Activated T-helper 1 cell treated with anti-CD3 and anti-CD28 coated beads, Interleukin-12 subunit alpha, Interleukin-12 subunit beta, Interleukin-2, Interleukin-4 antibody, amounts not matched to agents 30 ng/mL and 10 ng/mL and 1 ng/mL, durations not matched to agents 14 hours and 24 hours and 36 hours (primary cell): ENCODE measurements at places on chromosomes 13 and 19.

- H3K4me1 ChIP-seq, result peaks cover 38% of the 10 kb centered on the region
- no peaks in the 10 kb centered on the region for H3K36me3 ChIP-seq
- no peak overlapping the region for H3K4me3 ChIP-seq
- peaks cover 5% of the 10 kb centered on the region for H3K27me3 ChIP-seq
- no peak for DNase-seq
These were observed 108.2 kb downstream of the SHISA2 start for GRCh38 chr13:25943658-25944057.

- no peaks in the 10 kb centered on the region for H3K4me1 ChIP-seq
- H3K27ac ChIP-seq, result no peak overlapping the region
- H3K36me3 ChIP-seq, result no peaks in the 10 kb centered on the region
- H3K27me3 ChIP-seq, result peaks cover 9% of the 10 kb centered on the region
- H3K4me3 ChIP-seq, result no peak overlapping the region
These were observed 43.8 kb downstream of the ING1 start for GRCh38 chr13:110757296-110757695.

DNA sequence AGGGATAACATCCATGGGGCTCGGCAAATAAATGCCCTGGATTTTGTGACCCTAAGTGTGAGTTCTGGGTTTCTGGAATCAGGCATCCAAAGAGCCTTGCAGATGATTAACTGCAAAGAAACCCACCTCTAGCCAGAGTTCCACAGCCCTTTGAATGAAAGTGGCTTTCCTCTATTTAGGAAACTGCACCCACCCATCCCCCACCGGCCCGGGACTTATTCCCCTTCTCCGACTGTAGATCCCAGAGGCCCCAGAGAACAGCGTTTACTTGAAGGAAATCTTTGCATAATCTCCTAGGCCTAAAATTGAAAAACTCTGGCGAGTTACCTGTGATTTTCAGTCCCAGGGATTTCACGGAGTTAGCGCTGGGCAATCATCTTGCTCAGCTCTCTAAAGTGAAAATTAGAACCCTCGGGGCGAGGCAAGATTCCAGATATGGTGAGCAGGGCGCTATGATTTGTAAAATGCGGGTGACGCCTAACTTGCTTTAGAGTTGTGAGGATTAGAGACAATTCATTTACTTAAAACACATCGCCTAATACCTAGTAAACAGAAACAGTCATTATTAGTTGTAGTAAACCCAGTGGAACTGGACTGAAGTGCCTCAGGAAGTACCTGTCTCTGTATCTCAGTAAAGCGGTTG is 9.4 kb downstream of the URAD start:
- no peaks in the 10 kb centered on the region for H3K36me3 ChIP-seq
- no peak overlapping the region for H3K4me3 ChIP-seq
- H3K27me3 ChIP-seq, result peaks cover 68% of the 10 kb centered on the region

DNA sequence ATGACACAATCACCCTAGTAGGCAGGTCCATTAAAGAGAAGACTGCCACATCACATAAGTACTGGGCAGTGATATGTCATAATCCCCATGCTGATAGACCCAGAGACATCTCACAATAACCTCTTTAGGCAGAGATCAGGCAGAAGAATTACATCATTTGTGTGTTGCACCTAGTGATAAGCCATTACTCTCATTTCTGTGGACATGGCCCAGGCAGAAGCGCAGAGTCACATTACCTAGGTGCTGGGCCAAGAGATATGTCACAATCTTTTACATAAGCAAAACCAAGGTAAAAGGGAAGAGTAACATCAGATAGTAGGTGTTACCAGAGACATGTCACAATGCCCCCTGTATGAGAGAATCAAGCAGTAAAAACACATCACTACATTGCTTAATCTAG is 71.9 kb downstream of the ZNF726 start:
- DNase-seq, result no peak
- no peak overlapping the region for H3K27ac ChIP-seq
- H3K4me3 ChIP-seq, result no peak overlapping the region
- H3K4me1 ChIP-seq, result no peaks in the 10 kb centered on the region
- no peaks in the 10 kb centered on the region for H3K36me3 ChIP-seq

DNA sequence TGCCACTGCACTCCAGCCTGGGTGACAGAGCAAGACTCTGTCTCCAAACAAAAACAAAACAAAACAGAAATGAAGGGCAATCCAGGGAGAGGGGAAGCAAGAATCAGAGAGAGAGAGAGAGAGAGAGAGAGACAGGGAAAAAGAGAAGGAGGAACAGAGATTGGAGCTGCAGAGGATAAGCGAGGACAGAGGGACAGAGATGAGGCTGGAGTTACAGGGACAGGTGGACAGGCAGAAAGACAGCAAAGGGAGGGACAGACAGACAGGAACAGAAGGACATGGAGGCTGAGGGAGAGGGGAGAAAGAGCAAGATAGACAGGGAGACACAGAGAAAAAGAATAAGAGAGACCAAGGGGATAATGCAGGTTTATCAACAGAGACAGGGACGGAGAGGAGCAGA is 1.3 kb upstream of the CRX start:
- H3K27ac ChIP-seq, result no peak overlapping the region
- H3K4me3 ChIP-seq, result no peak overlapping the region
- H3K4me1 ChIP-seq, result no peaks in the 10 kb centered on the region
- H3K36me3 ChIP-seq, result no peaks in the 10 kb centered on the region

DNA sequence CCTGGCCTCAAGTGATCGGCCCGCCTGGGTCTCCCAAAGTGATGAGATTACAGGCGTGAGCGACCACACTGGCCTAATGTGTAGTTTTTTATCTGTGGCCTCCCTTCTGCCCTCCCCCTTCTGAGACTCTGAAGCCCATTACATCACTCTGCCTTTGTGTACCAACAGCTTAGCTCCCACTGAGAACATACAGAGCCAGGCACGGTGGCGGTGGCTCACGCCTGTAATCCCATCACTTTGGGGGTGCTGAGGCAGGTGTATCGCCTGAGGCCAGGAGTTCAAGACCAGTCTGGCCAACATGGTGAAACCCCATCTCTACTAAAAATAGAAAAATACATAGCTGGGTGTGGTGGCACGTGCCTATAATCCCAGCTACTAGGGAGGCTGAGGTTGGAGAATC is 12.6 kb downstream of the NCR1 start:
- no peak overlapping the region for H3K27ac ChIP-seq
- H3K36me3 ChIP-seq, result no peaks in the 10 kb centered on the region
- no peaks in the 10 kb centered on the region for H3K27me3 ChIP-seq
- no peak overlapping the region for H3K4me3 ChIP-seq
- no peak for DNase-seq

DNA sequence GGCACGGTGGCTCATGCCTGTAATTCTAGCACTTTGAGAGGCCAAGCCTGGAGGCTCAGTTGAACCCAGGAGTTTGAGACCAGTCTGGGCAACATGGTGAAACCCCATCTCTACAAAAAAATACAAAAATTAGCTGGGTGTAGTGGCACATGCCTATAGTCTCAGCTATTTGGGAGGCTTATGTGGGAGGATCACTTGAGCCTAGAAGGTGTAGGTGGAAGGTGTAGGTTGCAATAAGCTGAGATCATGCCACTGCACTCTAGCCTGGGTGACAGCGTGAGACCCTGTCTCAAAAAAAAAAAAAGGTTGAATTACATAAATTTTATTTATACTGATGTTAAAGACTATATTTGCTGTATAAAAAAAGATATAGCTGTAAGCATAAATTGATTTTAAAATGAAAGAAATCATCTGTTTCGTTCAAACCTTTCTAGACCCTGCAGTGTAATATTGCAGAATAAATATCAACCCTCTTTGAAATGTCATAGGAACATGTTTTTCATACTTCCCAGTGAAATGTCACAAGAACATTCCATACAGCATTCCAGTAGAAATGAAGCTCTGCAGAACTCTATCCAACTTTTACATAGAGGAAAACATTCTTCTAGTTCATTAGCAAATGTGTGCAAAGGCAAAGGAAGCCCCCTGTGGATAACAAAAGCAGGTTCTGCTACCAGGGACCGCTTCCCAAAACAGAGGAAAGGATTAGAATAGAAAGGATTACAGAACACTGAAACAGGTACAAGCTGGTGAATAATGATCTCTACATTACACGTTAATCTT is 76.0 kb downstream of the CAB39L start:
- no peak overlapping the region for H3K27ac ChIP-seq
- no peak overlapping the region for H3K4me3 ChIP-seq
- no peaks in the 10 kb centered on the region for H3K27me3 ChIP-seq

DNA sequence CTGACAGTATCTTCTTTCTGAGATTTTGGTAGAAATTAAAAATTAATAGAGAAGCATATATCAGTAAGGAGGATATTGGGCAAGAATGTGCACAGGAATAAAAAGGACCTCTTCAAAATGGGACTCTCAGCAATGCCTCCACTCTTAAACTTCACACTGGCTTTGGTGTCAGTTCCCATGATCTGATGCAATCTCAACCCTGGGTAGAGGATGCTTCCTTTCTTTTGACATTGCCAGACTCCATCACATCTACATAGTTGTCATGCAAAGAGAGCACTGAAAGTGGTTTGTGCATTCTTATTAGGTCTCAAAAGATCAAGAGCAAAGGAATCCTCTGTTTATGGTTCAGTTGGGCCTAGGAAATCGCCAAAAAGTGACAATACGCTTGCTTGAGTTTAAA is 26.3 kb downstream of the STARD13 start:
- H3K36me3 ChIP-seq, result no peaks in the 10 kb centered on the region
- H3K27ac ChIP-seq, result no peak overlapping the region
- no peak overlapping the region for H3K4me3 ChIP-seq
- H3K27me3 ChIP-seq, result peaks cover 2% of the 10 kb centered on the region

GRCh38 chr19:3838661-3839060 is 30.2 kb downstream of the ZFR2 start:
- no peaks in the 10 kb centered on the region for H3K27me3 ChIP-seq
- H3K4me3 ChIP-seq, result no peak overlapping the region
- H3K4me1 ChIP-seq, result no peaks in the 10 kb centered on the region
- H3K36me3 ChIP-seq, result no peaks in the 10 kb centered on the region

DNA sequence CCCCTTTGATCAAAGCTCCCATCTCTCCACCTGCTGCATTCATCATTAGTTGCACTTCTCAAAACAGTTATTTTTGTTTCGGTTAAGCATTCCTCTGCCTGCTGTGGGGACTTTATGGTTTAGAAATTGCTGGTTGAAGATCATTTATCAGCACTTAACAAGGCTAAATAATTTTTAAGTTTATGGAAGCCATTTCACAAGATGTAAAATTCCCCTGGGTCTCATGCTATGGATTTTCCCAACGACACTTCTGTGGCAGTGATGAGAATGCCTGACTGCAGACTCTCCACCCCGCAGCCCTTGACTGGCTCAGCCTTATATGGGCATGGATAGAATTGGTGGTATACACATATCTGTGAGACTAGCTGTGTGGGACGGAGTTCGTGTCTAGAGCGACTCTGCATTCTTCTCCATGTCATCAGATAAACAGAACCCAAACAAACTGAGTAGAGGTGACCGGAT is 52.8 kb downstream of the COL4A2 start:
- no peak overlapping the region for H3K27ac ChIP-seq
- H3K27me3 ChIP-seq, result peaks cover 7% of the 10 kb centered on the region
- no peak for DNase-seq
- no peaks in the 10 kb centered on the region for H3K36me3 ChIP-seq

DNA sequence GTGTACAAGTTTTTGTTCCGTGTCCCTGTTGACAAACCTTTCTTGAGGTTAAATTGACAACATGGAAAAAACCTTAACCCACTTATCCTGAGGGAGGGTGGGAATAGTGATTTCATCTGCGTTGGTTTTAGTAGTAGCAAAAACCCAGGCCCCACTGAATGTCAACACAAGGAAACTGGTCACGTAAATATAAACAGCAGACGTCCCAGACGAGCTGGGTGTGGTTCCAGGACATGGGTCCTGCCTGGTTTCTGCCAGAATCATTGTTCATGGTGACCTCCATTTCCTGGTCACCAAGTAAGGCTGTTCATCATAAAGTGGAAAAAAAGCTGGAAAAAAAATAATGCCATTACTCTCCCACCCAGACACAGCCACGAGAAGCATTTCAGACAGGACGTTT is 16.9 kb upstream of the F2RL3 start:
- no peak overlapping the region for H3K4me3 ChIP-seq
- DNase-seq, result no peak
- no peak overlapping the region for H3K27ac ChIP-seq

GRCh38 chr13:97460853-97461252 is 26.9 kb downstream of the RAP2A start:
- H3K36me3 ChIP-seq, result peaks cover 4% of the 10 kb centered on the region
- DNase-seq, result no peak
- H3K4me3 ChIP-seq, result no peak overlapping the region
- peaks cover 32% of the 10 kb centered on the region for H3K4me1 ChIP-seq
- peak overlapping the region; percentile 25 for H3K27ac ChIP-seq
- H3K27me3 ChIP-seq, result no peaks in the 10 kb centered on the region

- DNase-seq, result no peak
- H3K4me1 ChIP-seq, result no peaks in the 10 kb centered on the region
- H3K27ac ChIP-seq, result no peak overlapping the region
- H3K36me3 ChIP-seq, result no peaks in the 10 kb centered on the region
These were observed 117.6 kb upstream of the SPRY2 start for GRCh38 chr13:80458543-80458942.

GRCh38 chr19:7933828-7934725 is 8.1 kb upstream of the CTXN1 start:
- no peaks in the 10 kb centered on the region for H3K27me3 ChIP-seq
- H3K36me3 ChIP-seq, result peaks cover 13% of the 10 kb centered on the region
- peaks cover 6% of the 10 kb centered on the region for H3K4me1 ChIP-seq
- DNase-seq, result no peak
- H3K4me3 ChIP-seq, result no peak overlapping the region
- H3K27ac ChIP-seq, result no peak overlapping the region

DNA sequence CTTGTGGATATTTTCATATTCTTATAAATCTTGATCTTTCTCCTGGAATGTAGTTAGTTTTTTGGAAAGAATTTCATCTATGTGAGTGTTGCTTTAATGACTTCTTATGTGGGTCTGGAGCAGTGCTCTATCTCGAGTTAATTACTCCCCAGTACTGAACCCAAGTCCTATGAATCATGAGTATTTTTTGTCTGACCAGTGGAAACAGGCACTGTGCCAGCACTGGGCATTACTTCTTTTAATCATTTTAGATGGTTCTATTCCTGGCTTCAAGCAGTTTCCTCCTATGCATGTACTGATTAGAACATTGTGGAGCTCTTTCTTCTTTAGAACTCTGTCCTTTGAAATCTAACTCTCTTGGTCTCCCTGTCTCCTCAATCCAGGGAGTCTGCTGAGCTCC is 466.3 kb downstream of the PCDH17 start:
- H3K36me3 ChIP-seq, result no peaks in the 10 kb centered on the region
- no peak for DNase-seq
- no peak overlapping the region for H3K27ac ChIP-seq
- H3K4me1 ChIP-seq, result no peaks in the 10 kb centered on the region
- no peak overlapping the region for H3K4me3 ChIP-seq
- no peaks in the 10 kb centered on the region for H3K27me3 ChIP-seq

GRCh38 chr13:97108530-97108900 is 113.6 kb upstream of the MBNL2 start:
- peaks cover 8% of the 10 kb centered on the region for H3K4me1 ChIP-seq
- no peak overlapping the region for H3K4me3 ChIP-seq
- DNase-seq, result no peak
- H3K27me3 ChIP-seq, result peaks cover 17% of the 10 kb centered on the region
- no peaks in the 10 kb centered on the region for H3K36me3 ChIP-seq
- H3K27ac ChIP-seq, result no peak overlapping the region

- no peak overlapping the region for H3K27ac ChIP-seq
- H3K4me3 ChIP-seq, result no peak overlapping the region
- H3K4me1 ChIP-seq, result peaks cover 10% of the 10 kb centered on the region
- DNase-seq, result no peak
- H3K27me3 ChIP-seq, result no peaks in the 10 kb centered on the region
These were observed 7.5 kb downstream of the THAP8 start for GRCh38 chr19:36046443-36047050.
